ENCODE measurements at places on chromosomes 16 and 17.

DNA sequence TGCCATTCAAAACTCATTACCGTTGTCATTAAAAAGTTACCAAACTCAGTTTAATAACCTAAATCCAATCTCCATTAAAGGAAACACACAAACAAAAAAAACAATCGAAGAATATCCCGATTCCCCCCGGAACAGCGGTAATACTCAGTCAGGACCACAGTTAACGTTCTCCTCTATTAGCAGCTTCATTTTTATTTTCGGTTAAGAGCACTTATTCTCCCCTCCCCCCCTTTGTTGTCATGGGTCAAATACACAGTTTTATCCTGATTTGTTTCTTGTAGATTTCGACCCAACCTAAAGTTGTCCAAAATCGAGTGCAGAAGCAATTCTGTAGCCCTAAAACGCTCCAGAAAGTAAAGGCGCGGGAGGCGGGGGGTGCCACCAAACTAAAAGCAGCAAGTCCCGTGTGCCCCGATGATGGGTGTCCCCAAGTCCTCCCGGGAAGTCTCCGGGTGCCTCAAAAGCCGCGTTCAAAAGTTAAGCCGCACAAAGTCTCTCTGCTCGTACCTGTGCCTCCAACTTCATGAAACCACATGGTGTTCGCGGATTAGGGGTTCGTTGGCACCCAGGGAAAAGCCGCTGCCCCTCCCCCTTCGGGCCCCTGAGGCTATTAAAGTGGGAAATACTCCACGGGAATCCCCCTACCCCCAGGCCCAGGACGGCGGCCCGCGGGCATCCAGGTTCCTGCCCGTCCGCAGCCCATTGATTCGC, 996 bp downstream of the SUMO2 start:
- no peak for DNase-seq

- peak; percentile 6 for DNase-seq
These were observed 56.3 kb downstream of the LMF1 start for GRCh38 chr16:914440-914839.

DNA sequence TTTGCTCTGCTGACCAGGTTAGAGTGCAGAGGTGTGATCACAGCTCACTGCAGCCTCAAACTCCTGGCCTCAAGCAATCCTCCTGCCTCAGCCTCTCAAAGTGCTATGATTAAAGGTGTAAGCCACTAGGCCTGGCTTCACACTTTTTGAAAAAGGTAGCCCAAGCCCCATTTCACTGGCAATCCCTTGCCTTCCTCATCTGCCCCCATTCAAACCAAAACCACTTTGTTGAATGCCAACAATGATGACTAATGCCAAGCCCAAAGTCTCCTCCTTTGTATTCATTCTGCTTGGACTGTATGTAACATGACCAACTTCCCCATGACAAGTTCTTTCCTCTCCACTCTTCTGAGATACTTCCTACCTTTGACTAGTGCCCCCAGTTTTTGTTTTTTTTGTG, 33.1 kb downstream of the N4BP1 start:
- DNase-seq, result no peak

- no peak for DNase-seq
These were observed 127.3 kb upstream of the MON1B start for GRCh38 chr16:77063676-77064016.

DNA sequence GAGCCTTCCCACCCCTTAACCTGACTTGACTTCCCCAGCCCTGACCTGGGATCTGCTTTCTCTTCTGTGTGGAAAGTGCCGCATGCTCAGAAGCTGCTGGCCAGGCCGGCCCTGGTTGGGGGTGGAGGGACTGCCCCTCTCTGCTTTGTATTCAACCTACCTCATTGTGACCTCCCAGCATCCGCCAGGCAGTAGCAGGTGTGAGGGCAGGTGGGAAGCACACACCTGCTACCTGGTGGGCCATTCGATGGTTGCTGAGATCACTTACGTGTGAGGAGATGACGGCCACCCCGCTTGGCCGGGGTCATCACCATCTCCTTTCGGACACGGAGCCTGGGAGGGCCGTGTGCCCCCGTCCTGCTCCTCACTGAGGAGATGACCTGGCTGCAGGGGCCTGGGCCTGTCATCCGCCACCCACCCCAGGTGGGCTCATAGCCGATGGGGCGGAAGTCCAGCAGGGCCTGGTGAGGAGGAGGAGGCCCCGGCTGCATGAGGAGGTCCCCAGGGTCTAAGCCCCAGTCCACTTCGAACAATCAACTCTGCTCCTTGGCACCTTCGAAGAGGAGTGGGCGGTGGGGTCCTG, 7.1 kb downstream of the CPNE7 start:
- no peak for DNase-seq

DNA sequence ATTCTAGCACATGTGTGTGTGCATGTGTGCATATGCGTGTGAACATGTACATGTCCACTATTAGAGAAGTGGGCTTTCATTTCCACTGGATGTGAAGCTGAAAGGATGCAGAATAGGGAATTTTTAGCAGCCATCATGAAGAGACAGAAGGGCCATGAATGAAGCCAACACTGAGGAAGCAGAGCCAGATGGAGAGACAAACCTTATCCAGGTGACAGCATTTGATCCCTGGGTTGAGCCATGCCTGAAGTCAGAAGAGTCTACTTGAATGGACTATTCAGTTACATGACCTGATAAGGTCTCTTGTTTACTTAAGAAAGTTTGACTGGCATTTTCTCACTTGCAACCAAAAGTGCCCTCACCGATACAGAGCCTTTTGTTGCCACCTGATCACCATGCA, 88.4 kb downstream of the ASIC2 start:
- no peak for DNase-seq

DNA sequence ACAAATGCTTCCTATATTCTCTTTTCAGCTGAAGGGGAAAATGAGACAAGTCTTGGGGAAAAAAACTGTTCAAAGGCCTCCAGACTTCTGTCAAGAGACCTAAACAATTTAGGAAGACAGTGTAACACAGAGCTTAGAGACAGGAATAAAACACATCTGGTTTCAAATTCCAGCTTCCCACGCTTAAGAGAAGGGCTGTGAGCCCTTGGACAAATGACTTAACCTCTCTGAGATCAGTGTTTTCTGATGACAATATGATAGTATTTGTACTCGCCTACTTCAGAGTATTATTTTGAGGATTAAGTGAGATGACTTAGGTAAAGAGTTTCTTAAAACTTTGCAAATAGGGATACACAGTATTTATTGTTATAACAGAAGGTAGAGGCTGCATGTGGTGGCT, 29.5 kb downstream of the SMURF2 start:
- peak; percentile 53 for DNase-seq

DNA sequence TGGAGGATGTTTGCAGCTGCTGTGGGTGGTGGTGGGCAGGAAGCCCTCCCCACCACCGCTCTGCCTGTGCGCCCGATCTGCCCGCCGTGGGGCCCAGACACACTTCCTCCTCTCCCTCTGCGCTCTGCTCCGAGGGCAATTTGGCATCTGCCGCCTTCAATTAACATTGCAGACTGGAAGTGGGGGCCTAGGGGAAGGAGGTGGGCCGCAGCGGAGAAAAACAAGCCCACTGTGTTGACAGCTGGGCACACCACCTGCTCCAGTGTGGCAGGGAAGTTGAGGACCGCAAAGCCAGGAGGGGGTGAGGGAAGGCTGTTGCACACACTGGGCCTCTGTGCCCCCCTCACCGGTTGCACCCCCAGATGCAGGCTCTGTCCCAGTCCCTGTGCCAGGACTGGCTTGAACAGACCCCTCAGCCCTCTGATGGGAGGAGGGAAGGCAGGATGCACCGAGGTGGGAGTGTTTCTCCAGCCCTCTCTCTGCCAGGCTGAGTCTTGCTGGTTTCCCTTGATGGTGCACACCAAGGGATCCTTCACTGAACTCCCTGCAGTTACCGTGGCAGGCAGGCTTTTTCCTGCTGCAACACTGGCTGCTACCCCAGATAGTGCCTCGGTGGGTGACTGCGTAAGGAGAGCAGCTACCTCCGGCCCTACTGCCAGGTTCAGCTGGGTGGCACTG, 72.8 kb upstream of the MED9 start:
- no peak for DNase-seq

DNA sequence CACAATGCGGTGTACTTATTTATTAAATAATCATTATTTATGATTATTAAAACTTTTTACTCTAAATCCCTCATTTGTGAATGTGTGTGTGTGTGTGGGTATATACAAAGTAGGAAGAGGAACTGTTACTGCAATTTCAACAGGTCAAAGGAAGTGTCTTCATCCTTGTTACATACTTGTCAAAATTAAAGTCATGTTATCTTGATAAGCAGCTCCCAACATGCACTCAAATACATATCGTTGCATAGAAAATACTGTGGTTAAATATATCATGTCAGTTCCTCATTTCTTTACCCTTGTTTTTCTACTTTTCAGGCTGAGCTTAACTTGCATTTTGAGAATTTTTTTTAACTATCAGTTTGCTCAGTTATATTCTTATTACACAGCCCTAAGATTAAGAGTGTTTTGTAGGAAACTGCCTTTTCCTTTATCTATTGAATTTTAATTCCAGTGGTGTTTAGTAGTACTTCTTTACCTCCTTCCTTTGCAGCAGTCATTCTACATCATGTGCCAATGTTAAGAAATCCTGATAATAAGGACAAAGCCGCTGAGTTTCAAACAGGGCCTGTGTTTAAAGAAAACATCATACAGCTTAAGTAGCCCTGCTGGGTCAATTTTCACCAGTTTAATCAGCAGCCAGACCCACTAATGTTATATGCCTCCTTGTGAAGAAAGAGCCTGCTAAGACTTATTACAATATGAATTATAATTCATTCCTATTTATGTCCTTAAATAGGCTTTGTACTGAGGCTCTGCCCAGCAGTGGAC, 7.2 kb downstream of the EFCAB5 start:
- DNase-seq, result no peak

DNA sequence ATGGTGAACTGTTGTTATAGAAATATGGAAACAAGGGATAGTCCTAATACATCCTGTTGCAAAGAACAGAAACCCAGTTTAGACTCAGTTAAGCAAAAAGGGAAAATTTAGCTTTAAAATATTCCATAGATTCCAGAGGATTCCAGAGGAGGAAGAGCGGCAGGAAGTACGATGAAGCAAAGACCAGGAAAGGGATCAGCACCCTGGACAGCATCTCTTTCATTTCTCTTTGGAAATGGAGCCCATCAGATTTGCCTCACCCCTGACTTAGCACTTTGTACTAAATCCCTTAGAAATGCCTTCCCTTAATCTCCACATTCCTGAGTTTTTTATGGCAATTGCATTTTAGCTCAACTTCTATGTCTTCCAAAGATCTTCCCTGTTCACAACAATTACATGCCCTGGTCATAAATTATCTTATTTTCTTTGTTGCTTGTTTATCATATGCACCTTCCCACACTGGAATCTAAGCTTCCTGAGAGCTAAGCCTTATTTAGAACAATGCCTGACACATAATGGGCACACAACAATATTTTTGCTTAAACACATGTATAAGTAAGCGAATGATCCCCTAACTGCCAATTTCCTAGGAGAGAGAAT, 150.0 kb upstream of the RBFOX1 start:
- no peak for DNase-seq

DNA sequence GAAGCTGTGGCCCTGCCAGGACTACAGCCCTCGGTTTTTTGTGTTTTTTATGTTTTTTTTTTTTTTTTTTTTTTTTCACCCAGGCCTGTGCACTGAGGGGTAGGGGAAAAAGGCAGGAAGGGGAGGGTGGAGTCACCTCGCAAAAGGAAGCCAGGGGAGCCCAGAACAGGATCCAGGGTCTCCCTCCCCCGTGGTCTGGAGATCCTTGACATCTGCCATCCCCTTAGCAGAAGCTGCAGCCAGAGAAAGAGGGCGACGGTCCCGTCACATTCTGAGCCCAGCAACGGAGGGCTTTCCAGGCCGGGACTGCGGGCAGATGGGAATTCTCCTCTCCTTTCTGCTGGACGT, 29.1 kb upstream of the PHOSPHO1 start:
- DNase-seq, result no peak

- peak; percentile 32 for DNase-seq
These were observed 29.0 kb downstream of the N4BP1 start for GRCh38 chr16:48580925-48581500.

DNA sequence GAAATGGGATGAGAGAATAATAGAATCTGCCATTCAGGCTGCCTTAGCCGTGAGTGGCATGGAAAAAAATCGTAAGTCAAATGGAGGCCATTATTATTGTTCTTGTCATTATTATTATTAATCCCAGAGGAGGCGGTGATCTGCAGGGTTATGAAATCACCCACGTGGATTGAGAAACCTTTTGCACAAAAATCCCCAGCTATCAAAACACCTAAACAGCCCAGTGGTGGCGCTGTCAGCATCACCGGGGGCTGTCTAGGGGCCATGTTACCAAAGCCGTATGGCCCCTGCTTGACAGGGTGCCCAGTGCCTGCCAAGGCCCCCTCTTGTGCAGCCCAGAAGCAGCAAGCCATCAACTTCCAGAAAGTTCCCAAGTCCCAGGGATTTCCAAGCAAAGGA, 25.2 kb downstream of the CNGB1 start:
- no peak for DNase-seq

DNA sequence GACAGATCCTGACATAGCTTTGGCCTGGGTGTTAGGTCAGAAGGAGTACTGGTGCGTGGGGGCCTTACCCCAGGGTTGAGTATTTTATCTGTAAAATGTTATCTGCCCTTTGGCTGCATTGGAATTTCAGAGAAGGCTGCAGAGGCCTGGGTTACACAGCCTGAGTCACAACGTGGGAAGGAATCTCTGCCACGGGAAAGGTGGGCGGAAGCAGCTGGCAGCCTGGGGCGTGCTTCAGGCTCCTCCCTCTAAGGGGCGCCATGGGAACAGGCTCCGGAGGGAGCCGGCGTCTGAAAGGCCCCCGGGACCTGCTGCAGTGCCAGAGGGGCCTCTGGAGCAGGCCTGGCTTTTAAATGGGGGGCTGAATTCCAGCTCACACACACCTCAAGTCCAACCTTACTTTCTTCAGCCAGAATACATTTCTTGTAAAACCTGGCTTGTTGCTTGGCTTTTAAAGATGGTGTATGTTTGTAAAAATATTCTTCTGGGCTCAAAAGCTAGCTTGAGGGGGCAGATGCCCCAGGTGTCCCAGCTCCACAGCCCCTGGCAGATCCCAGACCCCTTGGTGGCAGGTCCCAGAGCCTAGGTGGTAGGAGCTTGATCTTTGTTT, 142.2 kb downstream of the RAB11FIP4 start:
- peak; percentile 85 for DNase-seq

DNA sequence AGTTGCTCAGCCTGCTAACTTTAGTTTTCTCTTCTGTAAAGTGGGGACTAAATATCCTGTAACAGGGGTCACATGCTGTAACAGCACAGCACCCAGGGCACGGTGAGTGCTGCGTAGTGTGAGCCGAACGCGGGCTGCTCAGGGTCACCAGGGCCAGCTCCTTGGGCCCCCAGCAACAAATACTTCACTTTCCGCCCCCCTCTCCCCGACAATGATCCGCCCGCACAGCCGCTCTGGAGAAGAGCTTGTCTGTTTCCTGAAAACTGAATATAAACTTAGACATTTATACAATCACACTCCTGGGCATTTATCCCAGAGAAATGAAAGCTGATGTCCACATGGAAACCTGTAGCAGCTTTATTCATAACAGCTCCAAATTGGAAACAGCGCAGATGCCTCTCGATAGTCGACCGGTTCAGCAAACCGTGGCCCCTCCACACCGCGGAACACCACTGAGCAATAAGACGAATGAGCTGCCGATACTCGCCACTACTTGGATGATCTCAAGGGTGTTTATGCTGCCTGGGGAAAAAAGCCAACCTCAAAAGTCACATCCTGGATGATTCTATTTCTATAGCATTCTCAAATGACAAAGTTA, 267.2 kb downstream of the PARN start:
- DNase-seq, result peak; percentile 69

Data from fibroblast of lung (primary cell).